ENCODE measurements at places on chromosomes 2 and 18. TPM values are rescaled to one million over a fixed set of nuclear protein-coding genes. Genes with fewer than 3 reads are reported as not detected.

The MOGAT1 gene
- not detected for total RNA-seq

The CAVIN2 gene
- total RNA-seq = 11.5 TPM

The COA5 gene
- total RNA-seq = 24.8 TPM

The PPP4R1 gene
- 71.3 TPM for total RNA-seq

The NYAP2 gene
- total RNA-seq = not detected

Data from pericardium fibroblast (primary cell).